ENCODE measurements at places on chromosomes 1 and 21. TPM values are rescaled to one million over a fixed set of nuclear protein-coding genes. Genes with fewer than 3 reads are reported as not detected.

- DNase-seq = no peak
Measured at GRCh38 chr1:64231654-64232053, 28.2 kb downstream of the UBE2U start.

HCRTR1 gene
- total RNA-seq = 0.43 TPM

TAS1R3 gene
- total RNA-seq = 0.35 TPM

CD247 gene
- total RNA-seq = 0.79 TPM

DNA sequence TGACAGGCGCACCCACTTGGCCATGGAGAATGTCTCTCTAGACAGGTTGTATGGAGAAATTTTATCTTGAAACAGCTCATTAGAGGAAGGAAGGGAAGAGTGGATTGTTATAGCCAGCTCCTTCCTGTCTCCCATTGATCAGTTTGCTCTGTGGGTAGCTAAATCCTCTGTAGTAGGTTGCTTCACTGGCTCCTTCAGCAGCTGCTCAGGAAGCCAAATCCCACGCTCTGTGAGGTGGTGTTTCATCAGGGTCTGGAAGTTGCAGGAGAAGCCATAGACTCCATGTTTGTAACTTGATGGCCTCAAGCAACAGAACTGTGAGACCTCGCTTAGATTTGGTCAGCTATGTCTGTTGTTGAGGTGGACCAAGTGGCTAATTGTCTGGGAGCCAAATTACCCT lies 6.8 kb upstream of the NFYC start:
- no peak for DNase-seq

- no peak for DNase-seq
Measured at GRCh38 chr1:55962472-55962871, 616.9 kb downstream of the PLPP3 start.
